ENCODE measurements at places on chromosomes 5 and 9.

DNA sequence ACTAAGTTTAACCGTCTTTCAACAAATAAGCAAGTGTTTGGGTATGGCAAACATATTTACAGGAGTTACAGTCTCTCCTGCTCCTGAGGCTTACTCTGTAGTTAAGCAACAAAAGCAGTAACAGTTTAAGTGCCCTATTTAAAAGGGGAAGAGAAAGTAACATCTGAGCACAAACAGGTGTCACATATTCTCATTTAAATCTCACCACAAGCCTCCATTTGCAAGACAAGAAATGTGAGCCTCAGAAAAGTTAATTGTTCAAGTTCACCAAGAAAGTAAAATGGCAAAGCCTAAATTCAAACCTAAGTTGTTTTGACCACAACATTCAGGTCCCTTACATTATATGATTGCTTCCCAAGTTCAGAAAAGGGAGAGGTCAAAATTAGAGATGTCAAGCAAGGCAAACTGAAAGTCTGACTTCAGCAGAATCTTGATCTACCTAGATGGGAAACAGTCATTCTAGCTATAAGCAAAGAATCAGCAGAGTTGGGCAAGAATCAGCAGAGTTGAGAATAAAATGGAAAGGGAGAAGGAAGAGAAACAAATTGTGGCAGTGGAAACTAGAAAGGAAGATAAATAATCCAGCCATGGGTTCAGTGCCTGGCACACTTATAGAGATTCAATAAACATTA lies 93.4 kb downstream of the STRBP start:
- DNase-seq: no peak

- peak; percentile 6 for DNase-seq
These were observed 567.2 kb downstream of the SLCO4C1 start for GRCh38 chr5:101728933-101729332.

GRCh38 chr5:57324861-57325260 lies 151.0 kb downstream of the GPBP1 start:
- no peak for DNase-seq

DNA sequence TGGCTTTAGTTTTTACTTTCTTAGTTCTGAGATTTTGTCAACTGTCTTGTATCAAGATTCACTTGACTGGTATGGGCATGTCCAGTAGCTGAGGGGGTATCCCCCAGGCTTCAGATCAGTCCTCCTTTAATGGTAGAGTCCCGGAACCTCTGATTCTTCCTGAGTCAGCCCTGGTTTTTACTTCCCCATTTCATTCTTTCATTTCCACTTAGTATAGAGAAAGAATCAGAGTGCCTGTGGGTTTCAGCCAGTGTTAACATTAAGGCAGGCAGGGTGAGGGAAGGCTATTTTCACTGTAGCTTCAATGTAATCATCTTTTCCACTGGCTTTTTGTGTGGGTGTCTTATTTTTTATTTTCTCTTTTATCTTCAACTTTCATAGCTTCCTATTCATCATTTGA lies 8.3 kb upstream of the COMMD10 start:
- DNase-seq: no peak

GRCh38 chr5:60066502-60066901 lies 173.0 kb upstream of the PDE4D start:
- DNase-seq: peak; percentile 77

- peak; percentile 62 for DNase-seq
These were observed 406.6 kb upstream of the MEF2C start for GRCh38 chr5:89289604-89290003.

DNA sequence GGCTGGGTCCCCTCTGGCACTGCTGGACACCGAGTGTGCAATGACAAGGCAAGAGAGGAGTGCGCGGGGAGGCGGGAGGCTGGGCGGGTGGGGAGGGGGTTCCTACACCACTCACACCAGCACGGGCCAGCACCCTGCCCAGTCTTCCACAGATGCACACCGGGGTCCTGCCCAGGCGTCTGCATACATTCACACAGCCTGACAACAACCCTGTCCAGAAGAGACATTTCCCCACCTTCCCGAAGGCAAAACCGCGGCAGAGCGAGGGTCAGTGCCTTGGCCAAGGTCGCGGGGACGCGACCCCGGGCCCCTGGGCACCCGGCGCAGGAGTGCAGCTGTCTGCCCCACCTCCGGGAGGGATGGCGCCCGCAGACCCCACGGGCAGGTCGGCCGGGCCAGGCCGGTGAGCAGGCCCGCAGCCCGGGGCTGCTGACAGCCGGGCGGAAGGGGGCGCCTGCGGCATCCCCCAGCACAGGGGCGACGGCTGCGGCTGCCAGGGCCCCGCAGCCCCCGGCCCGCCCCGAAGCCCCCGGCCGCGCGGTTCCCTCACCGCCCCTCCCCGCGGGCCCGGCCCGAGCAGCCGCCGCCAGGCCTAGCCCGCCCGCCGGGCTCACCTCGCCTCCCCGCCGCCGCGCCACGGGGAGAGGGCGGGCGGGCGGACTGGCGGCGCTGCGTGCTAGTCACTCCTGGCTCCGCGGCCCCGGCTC lies 496 bp downstream of the MAPK9 start:
- DNase-seq: peak; percentile 15

DNA sequence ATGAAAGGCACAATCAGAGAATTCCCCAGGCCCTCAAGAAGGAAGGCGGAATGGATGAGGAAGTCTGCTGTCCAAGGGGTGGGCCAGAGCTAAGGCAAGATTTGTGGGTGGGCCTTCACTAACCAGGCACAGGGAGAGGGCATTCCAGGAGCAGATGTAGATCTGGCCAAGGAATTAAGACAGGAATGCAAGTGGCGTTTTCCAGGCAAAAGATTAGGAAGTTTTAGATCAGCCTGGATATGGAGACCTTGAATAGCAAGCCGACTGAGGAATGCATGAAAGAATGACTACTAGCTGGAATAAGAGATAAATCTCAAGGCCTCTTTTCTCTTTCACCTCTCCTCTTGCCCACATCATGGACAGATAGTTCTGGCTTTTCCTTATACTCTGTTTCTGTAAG lies 68.5 kb downstream of the GHR start:
- no peak for DNase-seq

GRCh38 chr5:134510970-134511795 lies 14.3 kb upstream of the JADE2 start:
- peak; percentile 80 for DNase-seq

GRCh38 chr5:128491291-128491690 lies 46.8 kb downstream of the FBN2 start:
- DNase-seq: no peak

DNA sequence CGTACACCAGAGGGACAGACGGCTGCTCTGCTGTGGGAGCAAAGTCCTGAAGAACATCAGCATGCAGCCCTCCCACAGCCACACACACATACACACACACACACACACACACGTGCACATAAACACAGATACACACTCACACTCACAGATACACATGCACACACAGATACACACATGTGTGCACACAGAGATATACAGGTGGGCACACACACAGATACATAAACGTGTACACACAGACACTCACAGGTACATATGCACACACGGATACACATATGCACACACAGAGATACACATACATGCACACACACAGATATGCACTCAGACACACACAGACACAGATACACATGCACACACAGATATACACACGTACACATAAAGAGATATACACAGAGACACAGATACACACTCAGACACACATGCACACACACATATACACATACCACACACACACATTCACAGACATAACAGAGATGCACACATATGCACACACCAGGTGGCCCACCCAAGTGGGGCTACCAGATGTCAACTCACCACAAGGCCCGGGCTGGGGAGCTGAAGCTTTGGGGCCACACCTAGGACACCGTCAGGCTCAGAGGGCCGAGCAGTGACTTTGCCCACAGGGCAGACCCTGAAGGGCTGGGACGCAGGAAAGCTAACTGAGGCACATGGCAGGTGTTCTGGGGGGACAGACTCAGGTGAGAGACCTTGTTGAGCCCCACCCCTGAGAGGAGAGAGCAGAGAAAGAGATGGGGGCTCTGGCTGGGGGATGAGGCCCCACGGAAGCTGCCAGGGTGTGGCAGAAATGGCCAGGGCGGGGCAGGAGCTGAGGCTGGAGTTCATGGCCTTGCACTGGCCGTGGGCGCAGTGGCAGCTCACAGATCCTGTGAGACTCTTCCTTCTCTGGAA lies 148.6 kb upstream of the PPP1R26 start:
- no peak for DNase-seq

DNA sequence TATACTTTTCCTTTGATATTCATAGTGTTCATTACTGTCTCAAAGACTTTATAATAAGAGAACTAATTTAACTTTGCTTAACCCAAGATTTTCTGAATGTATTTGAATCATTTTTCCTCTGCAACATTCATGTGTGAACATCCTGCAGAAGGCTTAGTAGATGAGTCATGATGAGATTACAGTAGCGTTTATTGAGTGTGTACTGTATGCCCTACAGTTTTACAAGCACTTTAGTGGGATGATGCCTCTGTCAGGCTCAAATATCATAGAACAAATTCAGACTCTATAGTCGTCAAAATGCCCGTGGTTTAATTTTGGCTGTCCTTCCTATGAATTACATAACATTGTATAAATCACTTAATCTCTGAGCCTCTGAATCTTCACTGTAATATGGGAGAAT lies 41.2 kb downstream of the FYB1 start:
- DNase-seq: peak; percentile 64

DNA sequence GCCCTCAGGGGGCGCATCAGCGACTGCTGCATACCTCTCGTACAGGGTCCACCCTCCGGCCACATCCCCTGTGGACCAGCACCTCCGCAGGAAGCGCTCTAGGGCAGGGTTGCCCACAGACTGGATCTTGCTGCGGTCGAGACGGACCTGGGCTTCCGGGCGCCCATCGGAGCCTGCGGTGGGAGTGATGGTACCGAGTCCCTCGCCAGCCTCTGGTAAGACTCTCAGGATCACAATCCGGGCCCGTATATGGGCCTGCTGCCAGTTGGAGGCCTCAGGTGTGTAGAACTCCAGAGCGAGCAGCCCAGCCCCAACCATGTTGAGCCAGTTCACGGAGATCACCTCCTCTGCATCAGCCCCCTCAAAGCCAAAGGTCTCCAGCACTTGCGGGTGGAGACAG lies 323.0 kb downstream of the ANXA1 start:
- no peak for DNase-seq

GRCh38 chr5:72308853-72309191 lies 11.2 kb downstream of the MRPS27 start:
- DNase-seq: no peak

DNA sequence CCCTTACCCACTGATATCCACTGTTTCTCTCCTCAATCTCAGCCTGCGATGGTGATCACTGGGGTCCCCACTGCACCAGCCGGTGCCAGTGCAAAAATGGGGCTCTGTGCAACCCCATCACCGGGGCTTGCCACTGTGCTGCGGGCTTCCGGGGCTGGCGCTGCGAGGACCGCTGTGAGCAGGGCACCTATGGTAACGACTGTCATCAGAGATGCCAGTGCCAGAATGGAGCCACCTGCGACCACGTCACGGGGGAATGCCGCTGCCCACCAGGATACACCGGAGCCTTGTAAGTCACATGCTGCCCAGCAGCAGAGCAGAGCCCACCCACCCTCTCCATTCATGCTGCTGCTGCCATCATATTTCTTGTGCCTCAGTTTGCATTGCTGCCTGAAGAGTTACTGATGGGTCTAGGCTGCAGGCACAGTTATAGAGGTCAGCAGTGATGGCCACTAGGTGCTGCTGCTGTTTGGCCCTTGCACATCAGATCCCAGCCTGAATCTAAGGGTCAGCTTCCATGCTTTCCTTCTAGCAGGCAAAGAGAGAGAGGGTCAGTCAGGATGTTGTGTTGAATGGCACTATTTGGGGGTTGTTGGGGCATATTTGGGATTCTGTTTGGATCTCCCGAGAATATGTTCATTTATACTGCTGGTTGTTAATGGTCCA lies 106.0 kb downstream of the MEGF10 start:
- DNase-seq: no peak

- DNase-seq: no peak
These were observed 568.0 kb downstream of the ANXA1 start for GRCh38 chr9:73719660-73720059.

GRCh38 chr5:107576736-107577393 lies 93.9 kb downstream of the EFNA5 start:
- DNase-seq: no peak

- DNase-seq: no peak
These were observed 69.1 kb downstream of the STK10 start for GRCh38 chr5:172118891-172119290.

GRCh38 chr9:27165670-27166069 lies 56.6 kb downstream of the TEK start:
- no peak for DNase-seq

GRCh38 chr9:127277099-127277498 lies 12.5 kb downstream of the GARNL3 start:
- DNase-seq: no peak

DNA sequence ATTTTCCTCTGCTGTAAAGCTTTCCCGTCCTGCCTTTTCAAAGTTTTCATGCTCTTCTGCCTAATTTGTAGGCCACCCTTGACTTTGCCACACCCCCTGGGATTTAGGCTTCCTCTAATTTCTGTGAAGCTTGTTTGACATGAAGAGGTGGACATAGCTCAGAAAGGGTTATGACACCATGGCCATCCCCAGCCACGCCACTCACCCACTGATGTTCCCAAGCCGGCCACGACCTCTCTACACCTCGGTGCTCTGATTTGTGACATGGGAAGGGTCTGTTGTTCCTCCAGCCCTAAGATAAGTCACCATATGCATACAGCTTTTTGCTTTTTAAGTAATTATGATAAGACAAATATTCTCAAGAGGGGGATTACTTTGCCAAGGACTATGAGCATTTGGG lies 139.5 kb downstream of the BARX1 start:
- DNase-seq: no peak

DNA sequence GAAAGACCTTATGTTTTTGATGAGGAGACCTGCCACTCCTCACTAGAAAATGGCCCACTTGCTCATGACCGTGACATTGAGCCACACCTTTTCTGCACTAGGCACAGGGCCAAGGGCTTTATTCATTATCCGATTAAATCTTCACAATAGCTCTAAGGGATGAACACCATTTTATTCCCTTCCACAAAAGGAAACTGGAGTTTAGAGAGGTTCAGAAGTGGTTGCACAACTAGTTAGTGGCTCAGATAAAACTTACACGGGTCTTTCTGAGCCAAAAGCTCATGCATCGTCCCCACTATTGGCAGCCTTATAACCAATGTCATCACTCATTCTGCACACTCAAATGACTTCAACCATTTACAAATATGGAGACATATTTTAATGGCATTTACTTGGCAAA lies 39.4 kb downstream of the SUSD1 start:
- DNase-seq: no peak

GRCh38 chr5:133119233-133119711 lies 67.5 kb downstream of the HSPA4 start:
- no peak for DNase-seq

DNA sequence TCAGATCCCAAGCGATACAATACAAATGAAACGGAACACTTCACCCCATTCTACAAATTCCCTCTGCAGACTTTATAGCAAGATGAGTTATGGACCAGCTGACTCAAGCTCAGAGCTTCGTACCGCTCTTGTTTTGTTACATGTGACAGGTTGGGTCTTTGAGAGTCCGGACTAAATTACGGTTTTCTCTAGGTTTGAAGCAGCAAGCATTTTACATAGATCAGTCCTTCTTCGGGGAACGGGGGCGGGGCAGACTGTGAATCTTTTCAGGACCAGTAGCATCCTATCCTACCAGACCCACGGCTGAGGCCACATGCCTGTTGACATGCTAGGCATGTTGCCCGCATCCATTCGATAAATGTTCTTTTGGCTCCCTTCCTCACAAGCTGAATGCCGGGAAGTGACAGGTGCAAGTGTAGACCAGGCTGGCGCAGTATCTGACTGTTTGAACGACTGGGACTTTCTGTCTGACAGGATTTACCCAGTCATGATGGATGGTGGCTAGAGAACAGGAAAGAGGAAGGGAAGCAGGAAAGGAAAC lies 811.0 kb upstream of the GRAMD2B start:
- DNase-seq: no peak

All from M059J (cell line).